ENCODE measurements at places on chromosomes 1 and 21.

DNA sequence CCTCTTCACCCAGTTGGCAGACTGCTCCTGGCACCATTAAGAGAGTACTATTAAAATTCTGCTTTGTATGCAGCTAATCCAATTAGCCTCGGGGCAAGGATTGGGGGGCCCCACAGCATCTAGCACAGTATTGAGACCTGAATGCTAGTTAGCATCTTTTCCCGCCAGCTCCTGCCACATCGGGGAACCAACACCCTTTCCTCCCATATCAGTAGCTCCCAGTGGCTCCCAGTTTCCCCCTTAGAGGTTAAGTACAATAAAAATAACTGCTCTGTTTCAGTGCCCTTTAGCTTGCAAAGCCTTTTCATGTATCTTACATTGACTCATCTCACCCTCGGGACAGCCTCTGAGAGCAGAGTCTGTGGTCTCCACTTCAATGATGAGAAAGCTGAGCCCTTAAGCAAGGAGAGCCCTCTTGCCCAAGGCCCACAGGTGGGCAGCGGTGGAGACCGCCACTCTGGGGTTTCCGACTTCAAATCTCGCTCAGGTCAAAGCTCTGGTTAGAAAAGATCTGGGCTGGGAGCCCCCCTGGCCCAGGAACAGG is 4.2 kb upstream of the PMVK start:
- no peak for DNase-seq

DNA sequence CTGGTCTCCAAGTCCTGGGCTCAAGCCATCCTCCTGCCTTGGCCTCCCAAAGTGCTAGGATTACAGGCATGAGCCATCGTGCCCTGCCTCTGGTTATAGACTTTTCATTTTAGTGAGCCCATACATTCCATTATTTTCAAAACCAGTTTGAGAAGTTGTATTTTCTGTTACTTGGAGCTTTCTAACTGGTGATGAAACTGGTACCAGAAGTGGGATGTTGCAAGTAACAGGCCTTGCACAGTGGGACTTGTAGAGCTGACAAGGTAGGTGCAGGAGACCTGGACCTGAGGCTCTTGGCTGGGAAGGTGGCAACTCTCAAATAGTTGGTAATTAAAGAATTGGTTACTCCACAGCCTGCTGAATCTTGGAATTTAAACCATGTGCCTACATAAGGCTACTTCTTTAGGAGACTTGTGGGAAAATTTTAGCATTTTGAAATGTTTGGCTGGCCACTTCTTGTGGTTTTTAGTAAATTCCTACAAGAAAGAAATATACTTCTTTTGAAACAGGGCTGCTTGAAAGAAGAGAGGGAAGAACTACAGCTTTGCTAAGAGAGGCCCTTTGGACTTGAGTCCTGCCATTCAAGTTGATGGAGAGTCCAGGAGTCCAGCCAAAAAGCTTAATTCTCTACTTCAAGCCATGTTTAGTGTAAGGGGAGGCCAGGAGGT is 9.8 kb upstream of the ALPL start:
- no peak for DNase-seq

- DNase-seq = no peak
These were observed 105.4 kb upstream of the LBR start for GRCh38 chr1:225533238-225533637.

DNA sequence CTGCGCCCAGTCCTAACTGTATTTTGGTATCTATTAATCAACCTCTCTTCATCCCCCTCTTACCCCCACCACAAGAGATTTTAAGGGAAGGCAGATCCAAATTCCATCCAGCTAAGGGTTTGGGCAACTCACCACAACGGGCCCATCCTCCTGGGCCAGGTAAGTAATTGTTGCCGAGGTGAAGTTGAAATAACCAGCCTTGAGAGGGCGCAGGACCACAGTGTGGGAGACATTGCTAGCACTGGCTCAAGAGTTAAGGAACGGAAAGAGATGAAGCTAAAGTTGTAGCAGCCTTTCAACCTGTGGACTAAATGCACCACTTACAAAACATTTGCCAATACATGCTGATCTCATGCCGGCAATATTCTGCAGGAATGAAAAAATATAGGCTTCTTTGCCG is 5.9 kb downstream of the SSR2 start:
- DNase-seq = no peak

GRCh38 chr21:15408089-15408488 is 321.7 kb upstream of the USP25 start:
- no peak for DNase-seq

- DNase-seq = no peak
These were observed 5.5 kb downstream of the TSEN15 start for GRCh38 chr1:184056921-184057555.

- DNase-seq = no peak
These were observed 23.1 kb downstream of the IER5 start for GRCh38 chr1:181111559-181111958.

GRCh38 chr1:236421022-236421421 is 26.9 kb downstream of the EDARADD start:
- no peak for DNase-seq
